ENCODE measurements at places on chromosomes 1 and 21.

- DNase-seq = no peak
These were observed 52.4 kb upstream of the BCL10 start for GRCh38 chr1:85328713-85329397.

GRCh38 chr1:186569856-186570255, 108.9 kb upstream of the PDC start:
- DNase-seq = no peak

DNA sequence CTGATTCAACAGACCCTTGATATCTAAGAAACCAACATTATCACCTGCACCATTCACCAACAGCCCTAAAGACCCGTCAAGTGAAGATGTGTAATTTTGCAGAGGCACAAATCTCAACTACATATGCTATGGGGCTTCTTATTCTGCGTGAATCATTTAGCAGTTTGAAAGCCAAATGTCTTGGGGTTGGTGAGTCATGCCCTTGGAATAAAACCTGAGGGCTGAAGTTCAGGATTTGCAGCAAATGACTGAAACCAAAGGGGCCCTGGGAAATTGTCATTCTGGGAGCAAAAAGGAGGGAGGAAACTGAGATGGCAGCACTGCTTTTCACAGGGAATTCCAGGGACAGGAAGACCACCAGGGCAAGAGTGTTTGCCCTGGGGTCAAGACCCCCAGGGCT, 79.2 kb upstream of the TNR start:
- DNase-seq = no peak

- DNase-seq = peak; percentile 50
These were observed 16.2 kb upstream of the TNFRSF1B start for GRCh38 chr1:12150456-12151200.

DNA sequence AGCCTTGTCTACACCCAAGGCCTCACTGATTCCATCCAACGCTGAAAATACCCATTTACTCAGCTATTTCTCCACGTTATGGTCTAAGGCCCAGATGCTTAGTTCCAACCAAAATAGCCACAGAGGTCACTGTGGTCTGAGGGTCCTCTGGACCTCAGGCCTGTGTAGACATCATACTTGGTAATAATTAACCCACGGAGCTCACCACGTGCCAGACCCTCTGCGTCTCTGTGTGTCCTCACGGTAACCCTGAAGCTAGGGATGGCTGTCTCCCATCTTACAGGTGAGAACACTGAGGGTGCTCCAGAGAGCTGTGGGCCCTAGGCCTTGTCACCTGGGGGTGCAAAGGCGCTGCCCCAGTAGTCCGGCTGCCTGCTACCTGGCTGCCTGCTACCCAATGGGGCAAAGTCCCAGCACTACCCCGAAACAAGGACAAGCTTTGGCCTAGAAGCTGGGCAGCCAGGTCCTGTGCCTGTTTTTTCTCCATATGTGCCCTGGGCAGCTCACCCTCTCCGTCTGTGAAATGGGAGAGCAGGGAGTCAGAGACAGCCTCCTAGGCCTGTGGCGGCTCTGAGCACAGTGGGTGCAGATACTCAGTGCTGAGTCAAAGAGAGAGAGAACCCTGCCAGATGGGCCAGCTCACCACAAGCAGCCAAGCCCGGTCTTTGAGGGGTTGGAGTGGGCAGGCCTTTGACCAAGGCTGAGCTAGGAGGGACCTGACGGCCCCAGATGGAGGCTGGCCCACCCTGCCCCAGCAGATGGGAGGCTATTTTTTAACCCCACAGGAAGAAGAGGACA, 17.0 kb upstream of the RUNX3 start:
- DNase-seq = no peak

DNA sequence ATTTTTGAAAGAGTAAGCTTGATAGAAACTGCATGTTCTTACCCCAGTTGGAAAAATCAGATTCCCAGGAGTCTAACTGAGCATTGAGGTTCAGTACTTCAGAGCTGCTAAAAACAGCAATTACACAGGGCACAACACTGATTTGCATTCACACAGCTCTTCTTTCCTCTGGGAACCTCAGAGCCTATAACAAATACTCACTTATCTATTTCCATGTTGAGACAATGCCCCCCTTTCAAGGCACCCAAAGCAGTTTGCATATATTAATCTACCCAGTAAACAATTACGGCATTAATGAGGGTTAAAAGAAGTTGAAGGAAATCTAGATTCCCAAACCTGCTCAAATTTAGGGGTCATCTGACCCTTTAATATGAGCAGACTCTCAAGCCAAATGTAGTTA, 126.9 kb upstream of the SLC35F3 start:
- DNase-seq = no peak

GRCh38 chr1:114379987-114380386, 131.0 kb downstream of the TRIM33 start:
- DNase-seq = no peak

Measured in CD8-positive, alpha-beta memory T cell (primary cell).